ENCODE measurements at places on chromosomes 1 and 21. TPM values are rescaled to one million over a fixed set of nuclear protein-coding genes. Genes with fewer than 3 reads are reported as not detected.

NUDT4B gene
- 0.56 TPM for total RNA-seq

- DNase-seq, result peak; percentile 9
Measured at GRCh38 chr21:42089093-42089631, 18.0 kb downstream of the UMODL1 start.

- DNase-seq, result no peak
Measured at GRCh38 chr1:95067062-95067461, 5.7 kb downstream of the ALG14 start.

DNA sequence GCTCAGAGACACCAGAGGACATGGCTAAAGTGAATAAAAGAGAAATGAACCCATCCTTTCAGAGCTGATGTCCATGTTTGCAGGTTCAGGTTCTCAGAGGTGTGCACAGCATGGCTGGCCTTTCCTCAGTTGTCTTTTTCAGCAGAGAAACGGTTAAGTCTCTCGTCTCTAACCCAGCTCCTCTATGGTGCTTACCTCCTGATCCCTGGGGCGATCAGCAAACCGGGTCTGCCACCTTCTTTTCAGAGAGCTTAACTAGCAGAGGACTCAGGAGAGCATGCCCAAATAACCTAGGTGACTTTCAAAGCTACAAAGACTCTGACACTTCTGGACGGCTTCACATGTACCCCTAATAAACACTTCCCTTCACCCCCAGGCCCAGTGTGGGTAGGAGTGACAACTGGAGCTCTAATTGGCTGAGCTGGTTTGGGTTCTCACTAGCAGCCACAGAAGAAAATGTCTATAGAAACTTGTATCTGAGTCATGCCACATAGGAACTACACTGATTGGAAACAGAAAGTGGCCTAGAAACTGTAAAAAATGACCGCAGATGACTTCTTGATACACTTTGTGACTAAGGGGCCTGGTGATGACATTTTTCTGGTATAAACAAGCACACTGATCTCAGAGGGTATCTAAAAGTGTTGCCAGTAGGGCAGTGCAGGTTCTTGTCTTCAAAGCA lies at the start of gene AIM2:
AIM2 (minus strand) TSS at position 329 of the 682 bp plus-strand sequence. CDS start 3,267 bp downstream, outside the sequence.
- DNase-seq, result peak; percentile 69

DNA sequence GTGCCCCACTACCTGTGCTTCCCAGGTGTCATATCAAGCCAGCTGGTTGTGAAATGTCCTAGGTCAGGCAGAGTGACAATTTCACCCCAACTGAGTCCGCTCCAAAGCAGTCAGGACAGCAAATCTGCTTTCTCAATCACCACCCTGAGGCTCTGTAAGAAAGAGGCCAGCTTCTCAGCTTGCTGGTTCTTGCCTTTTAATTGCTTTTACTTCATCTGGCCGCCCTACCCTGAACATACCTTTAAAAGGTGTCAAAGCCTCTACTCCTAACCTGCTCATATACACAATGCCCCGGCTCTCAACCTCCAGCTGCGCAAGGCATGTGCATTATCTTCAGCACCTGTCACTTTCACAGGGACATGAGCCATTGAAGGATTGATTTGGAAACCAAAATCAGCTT lies 581.6 kb downstream of the NPHP4 start:
- no peak for DNase-seq

ZNF648 gene
- 0.12 TPM for total RNA-seq

- DNase-seq, result no peak
Measured at GRCh38 chr1:184770181-184770979, 15.7 kb upstream of the EDEM3 start.
